ENCODE measurements at places on chromosomes 1 and 21. TPM values are rescaled to one million over a fixed set of nuclear protein-coding genes. Genes with fewer than 3 reads are reported as not detected.

- no peak overlapping the region for H3K27ac ChIP-seq
- peak; percentile 81 for DNase-seq
- H3K4me3 ChIP-seq = no peak overlapping the region
- no peaks in the 10 kb centered on the region for H3K27me3 ChIP-seq
Measured at GRCh38 chr1:204335085-204335484, 24.6 kb downstream of the PLEKHA6 start.

- H3K36me3 ChIP-seq = peaks cover 7% of the 10 kb centered on the region
- H3K4me3 ChIP-seq = no peak overlapping the region
- DNase-seq = no peak
- no peaks in the 10 kb centered on the region for H3K27me3 ChIP-seq
- no peaks in the 10 kb centered on the region for H3K4me1 ChIP-seq
Measured at GRCh38 chr1:204550926-204551325, 34.7 kb downstream of the MDM4 start.

The C1QA gene
- total RNA-seq = not detected

DNA sequence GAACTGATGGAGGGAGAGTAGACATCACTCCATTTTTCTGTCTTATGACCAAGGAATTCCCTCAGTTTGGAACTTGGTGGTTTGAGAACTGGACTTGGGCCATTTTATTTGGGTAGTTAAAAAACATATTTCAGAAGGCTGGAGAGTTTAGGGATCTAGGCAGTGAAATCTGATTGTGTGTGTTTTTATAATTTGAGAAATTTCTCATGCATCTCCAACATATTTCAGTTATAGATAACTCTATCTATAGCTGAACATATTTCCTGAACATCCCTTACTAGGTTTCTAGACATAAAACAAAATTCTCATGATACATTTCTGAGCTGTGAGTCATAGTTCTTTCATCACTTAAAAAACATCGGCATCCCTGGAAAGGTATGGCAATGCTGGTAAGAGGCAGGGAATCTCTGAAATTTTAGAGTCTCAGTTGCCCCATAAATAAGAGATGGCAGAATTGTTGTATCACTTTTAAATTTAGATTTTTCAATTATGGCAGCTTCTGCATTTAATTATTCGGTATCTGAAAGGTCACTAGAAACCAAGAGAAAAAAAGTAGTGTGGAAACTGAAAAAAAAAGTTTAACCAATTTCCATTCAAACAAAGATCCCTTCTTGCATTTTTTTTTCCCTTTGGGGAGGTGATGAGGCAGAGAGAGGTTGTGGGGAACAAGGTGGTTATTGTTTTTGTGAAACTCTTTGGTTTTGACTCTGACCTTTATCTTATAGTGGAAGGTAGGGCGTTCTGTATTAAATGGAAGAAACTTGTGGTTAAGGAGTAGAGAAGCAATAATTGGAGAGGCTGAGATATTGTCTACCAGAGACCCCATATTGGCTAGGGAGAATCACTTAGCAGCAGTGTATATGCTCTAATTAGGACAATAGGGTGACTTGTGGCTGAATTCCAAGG, 102.9 kb downstream of the FASLG start:
- no peak overlapping the region for H3K4me3 ChIP-seq
- peak overlapping the region; percentile 73 for H3K27ac ChIP-seq
- peak; percentile 66 for DNase-seq
- H3K4me1 ChIP-seq = peaks cover 13% of the 10 kb centered on the region

DNA sequence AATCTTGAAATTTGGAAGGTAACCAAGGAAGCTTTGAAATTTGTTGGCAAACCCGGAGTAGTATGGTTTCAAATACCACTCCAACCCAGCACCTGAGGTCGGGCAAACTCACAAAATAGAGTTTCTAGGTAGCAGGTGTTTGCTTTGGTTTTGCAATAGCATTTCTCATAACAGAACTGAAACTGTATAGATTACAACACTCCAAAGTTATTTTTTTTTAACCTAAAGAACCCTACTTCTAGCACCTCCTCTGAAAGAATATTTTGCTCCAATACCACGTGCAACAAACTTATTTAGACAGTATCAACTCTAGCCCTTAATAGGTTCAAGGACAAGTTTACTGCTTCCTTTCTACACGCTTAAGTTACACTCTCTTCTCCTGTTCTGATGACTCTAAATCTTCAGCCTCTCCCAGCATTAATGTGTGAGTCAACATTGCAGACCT, 178.5 kb upstream of the FMN2 start:
- DNase-seq = no peak
- H3K27me3 ChIP-seq = no peaks in the 10 kb centered on the region
- H3K4me3 ChIP-seq = no peak overlapping the region

The SNAPIN gene
- total RNA-seq = 36.8 TPM
